Activated CD8-positive, alpha-beta T cell treated with anti-CD3 and anti-CD28 coated beads, Interleukin-2, amount 10 ng/mL, durations not matched to agents 7 days and 5 days (primary cell): ENCODE measurements at places on chromosomes 16 and 17. TPM values are rescaled to one million over a fixed set of nuclear protein-coding genes. Genes with fewer than 3 reads are reported as not detected.

GRCh38 chr16:88288303-88288702, 94.5 kb upstream of the ZNF469 start:
- no peak for DNase-seq

DNA sequence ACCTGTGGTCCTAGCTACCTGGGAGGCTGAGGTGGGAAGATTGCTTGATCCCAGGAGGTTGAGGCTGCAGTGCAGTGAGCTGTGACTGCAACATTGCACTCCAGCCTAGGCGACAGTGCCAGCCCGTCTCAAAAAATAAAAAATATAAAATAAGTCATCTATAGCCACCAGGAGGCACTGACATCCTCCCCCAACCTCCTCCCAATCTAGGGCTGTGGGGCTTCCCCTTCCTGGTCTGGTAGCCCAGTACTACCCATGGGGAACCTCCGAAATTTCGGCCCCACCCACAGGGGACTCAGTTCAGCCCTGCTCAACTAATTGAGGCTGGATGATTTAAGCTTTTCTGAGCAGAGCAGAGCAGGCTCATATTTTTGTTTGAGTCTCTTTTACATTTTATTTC, 3.2 kb downstream of the ZSCAN10 start:
- peak; percentile 81 for DNase-seq

- no peak for DNase-seq
Observed at GRCh38 chr16:67884-68789, 4.3 kb downstream of the RHBDF1 start.

DNA sequence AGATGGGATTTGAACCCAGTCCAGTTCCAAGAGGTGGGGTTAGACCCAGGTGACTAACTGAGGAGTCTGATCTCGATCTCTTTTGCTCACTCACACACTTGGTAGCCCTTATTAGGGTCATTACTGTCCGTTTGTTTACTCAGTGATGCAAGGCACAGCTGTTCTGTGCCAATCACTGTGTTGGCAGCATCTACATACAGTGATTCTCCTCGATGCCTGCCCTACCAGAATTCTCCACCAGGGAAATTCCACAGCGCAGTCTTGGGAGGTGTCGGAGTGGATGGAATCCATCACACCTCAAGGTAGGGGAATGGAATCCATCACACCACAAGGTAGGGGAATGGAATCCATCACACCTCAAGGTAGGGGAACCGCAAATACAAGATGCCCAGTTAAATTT, 279.6 kb downstream of the MAF start:
- no peak for DNase-seq

GRCh38 chr16:47395733-47396498, 64.9 kb downstream of the ITFG1 start:
- DNase-seq: no peak

DNA sequence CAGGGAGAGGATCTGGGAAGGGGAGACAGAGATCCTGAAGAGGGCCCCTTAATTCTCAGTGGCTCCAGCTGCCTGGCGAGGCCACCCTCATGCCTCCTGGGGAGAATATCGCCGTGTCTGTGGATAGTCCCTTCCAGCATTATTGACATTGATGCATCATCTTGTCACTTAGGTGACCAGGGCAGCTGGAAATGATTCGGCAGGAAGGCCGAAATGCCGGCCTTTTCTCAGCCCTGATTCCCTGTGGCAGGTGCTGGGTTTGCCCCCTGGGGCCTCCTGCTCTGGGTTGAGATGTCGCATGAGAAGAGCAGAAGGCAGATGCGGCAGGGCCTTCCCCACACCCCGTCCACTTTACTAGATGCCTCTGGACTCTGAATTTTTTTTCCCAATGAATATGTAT, 89.5 kb downstream of the RAP1GAP2 start:
- DNase-seq: no peak

DNA sequence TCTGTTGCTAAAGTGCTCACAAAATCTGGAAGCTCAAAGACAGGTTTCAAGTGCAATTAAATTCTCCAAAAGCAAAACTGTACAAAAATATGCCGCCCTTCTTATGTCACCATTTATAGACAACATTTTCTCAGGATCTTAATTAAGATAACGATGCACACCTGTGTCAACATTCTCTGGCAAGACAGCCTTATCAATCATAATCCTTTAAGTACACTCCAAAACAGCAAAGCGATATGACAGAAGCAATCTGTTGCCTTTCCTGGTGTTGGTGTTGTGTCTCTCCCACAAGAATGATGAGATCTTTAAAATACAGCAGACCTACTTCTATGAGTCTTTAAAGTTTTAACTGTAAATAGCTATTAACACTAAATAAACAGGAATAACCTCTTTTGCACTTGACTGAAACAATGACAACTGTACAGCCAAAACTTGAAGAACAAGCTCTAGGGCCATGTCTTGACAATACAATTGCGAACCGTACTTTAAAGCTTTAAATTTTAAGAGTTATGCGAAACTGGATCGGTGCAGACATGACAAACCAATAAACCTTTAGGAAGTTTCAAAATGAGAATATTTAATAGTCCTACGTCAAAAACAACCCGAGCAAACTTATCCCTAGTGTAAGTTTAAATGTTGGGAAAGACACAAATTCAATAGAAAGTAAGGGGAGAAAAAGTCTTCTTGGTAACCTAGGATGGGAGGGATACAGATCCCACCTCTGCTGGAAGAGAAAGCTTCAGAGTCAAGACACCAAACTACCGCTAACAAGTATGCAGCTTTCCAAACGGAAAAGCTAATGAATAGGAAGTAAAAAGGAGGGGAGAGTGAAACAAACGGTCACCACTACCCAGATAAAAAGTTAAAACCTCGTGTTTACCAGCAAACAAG, 3.3 kb upstream of the IRX5 start:
- no peak for DNase-seq

GRCh38 chr16:4182581-4183236, 59.2 kb downstream of the SRL start:
- no peak for DNase-seq

GRCh38 chr16:81523387-81524115, 78.9 kb downstream of the CMIP start:
- no peak for DNase-seq

GRCh38 chr17:67353161-67353560, 13.2 kb downstream of the PSMD12 start:
- DNase-seq: no peak

GRCh38 chr17:50457621-50458020, 11.1 kb downstream of the CHAD start:
- no peak for DNase-seq

DNA sequence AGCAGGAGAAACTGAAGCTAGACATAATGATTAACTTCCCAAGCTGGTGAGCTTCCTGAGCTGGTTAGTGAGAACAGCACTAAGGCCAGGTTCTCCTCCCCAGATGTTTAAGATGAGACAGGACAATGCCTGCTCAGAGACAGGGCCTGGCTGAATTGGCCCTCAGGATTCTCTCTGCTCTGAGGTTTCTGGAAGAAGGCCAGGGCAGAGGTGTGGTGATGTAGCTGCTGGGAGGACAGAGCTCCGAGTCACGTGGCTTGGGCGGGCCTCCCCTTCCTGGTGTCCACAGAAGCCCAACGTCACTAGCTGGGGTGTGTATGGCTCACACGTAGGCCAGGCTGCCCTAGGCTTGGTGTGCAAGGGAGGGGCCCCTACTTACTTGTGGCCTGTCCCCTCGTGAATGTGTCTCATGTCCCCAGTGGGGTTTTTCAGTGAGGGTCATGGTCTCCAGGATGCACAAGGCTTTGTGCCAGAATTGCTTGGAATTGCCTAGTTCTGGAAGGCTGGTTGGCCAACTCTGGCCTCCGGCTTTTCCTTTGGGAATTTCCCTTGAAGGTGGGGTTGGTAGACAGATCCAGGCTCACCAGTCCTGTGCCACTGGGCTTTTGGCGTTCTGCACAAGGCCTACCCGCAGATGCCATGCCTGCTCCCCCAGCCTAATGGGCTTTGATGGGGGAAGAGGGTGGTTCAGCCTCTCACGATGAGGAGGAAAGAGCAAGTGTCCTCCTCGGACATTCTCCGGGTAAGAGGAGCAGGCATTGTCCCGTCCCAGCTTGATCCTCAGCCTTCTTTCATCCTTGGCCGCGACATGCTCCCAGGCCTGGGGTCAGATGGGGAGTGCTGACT, 3.4 kb downstream of the NOD2 start:
- no peak for DNase-seq

- no peak for DNase-seq
Observed at GRCh38 chr16:85625053-85625452, 11.9 kb downstream of the GSE1 start.

NPB gene
- total RNA-seq: 0.18 TPM

SLC52A1 gene
- 0.94 TPM for total RNA-seq

TEX14 gene
- 0.10 TPM for total RNA-seq

POLR3K gene
- 48.2 TPM for total RNA-seq

CHST4 gene
- not detected for total RNA-seq

NUDT7 gene
- 3.0 TPM for total RNA-seq

CPPED1 gene
- 12.7 TPM for total RNA-seq

TP53TG3C gene
- total RNA-seq: not detected

MAP2K3 gene
- 57.4 TPM for total RNA-seq

OTOA gene
- total RNA-seq: not detected

RHBDL1 gene
- total RNA-seq: 1.4 TPM

ATP2A1 gene
- 1.8 TPM for total RNA-seq
